ENCODE measurements at places on chromosomes 11 and 22. TPM values are rescaled to one million over a fixed set of nuclear protein-coding genes. Genes with fewer than 3 reads are reported as not detected.

GRCh38 chr22:20865331-20865730, 6.5 kb downstream of the SNAP29 start:
- DNase-seq, result no peak

GRCh38 chr11:131859538-131860210, 489.3 kb downstream of the NTM start:
- DNase-seq, result peak; percentile 81

- peak; percentile 78 for DNase-seq
These were observed 3.7 kb downstream of the RNH1 start for GRCh38 chr11:503179-503981.

DNA sequence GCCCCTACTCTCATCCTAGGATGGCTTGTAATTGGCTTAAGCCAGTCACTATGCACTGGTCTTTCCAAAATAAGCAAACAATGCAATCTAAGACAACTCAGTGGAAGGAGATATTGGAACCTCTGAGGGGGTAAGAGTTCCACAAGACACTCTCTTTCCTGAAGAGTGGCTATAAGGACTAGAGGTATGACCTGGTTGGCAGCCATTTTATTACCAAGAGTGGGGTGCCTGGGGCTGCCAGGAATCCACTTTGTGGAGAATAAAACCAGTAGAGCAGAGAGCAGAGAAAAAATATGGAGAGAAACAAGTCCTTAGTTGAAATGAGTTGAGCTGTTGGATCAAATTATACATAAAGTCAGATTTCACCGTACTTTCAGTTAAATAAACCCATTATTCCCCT, 38.8 kb upstream of the CAPRIN1 start:
- DNase-seq, result no peak

- DNase-seq, result no peak
These were observed 40.5 kb upstream of the RAG2 start for GRCh38 chr11:36638556-36638955.

DNA sequence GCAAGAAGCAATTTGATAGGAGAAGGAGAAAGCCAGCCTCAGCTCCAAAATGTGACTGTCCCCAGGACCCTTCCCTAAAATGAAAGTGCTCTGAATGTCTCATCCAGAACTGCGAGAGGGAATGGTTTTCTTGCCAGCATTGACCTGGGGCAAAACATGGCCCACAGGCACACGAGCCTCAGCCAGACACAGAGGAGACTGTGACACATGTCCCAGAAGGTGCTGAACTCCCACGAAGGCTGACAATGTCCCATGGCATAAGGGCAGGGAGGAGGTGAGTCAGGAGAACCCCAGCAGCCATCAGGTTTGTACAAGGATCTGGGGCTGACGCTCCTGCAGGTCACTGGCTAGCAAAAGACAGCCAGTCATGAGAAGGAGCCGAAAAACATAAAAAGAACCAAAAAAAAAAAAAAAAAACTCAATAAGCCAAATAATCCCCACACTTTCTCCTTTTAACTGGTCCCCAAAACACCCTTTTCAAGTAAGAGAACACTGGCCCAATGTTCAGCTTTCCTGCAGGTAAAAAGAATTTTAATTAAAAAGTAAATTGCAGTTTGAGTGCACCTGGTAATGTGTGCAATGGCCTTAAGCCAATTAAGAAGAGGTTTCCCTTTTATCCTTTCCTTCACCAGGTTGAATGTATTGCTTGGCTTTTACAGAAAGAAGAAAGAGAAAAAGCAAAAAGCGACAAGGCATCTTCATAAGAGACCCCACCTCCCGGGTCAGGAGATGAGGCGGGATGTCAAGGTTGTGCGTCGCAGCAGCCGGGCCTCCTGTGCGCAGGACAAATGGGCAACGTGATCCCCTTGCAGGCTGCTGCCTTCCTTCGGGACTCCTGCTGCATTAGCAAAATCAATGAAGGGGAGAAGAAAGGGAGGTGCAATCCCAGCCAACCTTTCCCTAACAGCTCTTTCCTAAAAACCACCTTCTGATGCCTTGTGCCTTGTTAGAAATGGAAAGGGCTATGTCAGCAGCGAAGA, 43.6 kb downstream of the GALNT18 start:
- DNase-seq, result no peak

DNA sequence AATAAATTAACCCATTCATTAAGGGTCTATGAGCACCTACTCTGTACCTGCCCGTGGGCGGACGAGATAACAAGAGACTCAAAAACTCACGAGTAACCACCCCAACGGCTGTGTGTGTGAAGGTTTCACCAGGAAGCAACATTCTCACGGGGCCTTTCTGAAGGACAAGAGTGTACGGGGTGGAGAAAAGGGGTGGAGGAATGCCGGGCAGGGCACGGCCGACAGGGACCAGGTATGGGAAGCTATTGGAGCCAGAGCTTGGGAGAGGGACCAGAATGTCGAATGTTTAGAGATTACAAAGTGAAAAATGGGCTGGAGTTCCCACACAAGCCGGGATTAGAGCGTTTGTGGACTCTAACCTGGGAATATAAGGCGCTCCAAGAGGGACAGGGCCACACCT, 1.6 kb downstream of the KMT5B start:
- DNase-seq, result no peak

GRCh38 chr11:22787551-22788162, 41.9 kb downstream of the SVIP start:
- peak; percentile 53 for DNase-seq

- DNase-seq, result no peak
These were observed 153.3 kb downstream of the DSCAML1 start for GRCh38 chr11:117643606-117644300.

GRCh38 chr22:33054001-33054675, 4.0 kb downstream of the SYN3 start:
- no peak for DNase-seq

GRCh38 chr11:69661413-69661715, 13.8 kb downstream of the LTO1 start:
- DNase-seq, result no peak

- no peak for DNase-seq
These were observed 2.2 kb upstream of the TRIM3 start for GRCh38 chr11:6475936-6476335.

- peak; percentile 100 for DNase-seq
These were observed at the start of gene TSSC4 for GRCh38 chr11:2400069-2400761. Gene TSSC4 (plus strand): TSS chr11:2400750. CDS start chr11:2402634, 1,884 bp downstream.

- DNase-seq, result no peak
These were observed 92.5 kb downstream of the APIP start for GRCh38 chr11:34823639-34824038.

DNA sequence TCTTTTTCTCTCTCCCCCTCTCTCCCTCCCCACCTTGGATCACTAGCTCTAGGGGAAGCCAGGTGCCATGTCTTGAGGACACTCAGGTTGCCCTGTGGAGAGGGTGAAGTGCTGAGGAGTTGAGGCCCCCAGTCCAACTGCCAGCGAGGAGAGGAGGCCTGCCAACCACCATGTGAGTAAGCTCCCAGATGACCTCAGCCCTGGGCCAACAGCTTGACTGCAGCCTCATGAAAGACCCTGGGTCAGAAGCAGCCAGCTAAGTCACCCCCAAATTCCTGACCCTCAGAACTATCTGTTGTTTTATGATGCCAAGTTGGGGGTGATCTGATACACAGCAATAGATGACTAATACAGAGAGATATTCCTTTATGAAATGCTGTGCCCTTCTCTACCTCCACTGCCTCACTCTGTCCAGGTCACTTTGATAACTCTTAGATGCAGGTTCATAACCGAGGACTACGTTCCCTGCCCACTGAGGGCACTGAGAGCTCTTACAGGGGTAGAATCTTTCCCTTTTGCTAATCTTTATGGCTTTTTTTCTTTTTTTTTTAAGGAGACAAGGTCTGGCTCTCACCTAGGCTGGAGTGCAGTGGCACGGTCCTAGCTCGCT, 8.0 kb downstream of the ARFGAP3 start:
- no peak for DNase-seq

DNA sequence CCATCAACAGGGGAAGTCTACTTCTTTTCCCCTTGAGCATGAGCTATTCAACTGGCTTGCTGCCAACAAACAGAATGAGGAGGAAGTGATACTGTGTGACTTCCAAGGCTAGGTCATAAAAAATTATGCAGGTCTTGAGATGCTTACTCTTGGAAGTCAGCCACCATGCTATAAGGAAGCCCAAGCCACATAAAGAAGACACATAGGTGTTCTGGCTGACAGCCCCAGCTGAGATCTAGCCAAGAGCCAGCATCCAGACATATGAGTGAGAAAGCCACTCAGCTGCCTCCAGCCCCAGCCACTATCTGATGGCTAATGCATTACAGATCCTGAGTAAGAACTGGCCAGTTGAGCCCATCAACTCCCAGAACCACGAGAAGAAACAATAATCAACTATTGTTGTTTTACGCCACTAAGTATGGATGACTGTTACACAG, 31.0 kb upstream of the PPP2R1B start:
- DNase-seq, result peak; percentile 31

- no peak for DNase-seq
These were observed 13.3 kb downstream of the SERPIND1 start for GRCh38 chr22:20787223-20787622.

DNA sequence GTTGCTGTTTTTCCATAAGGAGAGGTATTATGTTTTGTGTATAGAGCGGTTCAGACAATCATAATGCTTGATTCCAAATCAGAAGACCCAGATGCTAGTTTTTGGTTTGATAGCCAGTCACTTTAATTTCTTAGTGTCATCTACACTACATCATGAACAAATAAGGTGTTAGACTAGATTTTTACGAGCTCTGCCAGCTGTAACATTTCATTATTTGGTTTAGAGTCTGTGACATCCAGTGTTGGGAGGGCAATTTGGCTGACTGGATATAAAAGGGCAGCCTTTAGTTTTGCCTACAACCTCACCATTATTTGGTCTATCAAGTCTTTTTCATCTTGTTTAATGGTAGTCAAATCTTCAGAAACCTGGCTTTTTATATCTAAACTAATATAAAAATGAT, 30.2 kb upstream of the FBXO3 start:
- DNase-seq, result peak; percentile 5

- DNase-seq, result no peak
These were observed 22.3 kb downstream of the SMCO4 start for GRCh38 chr11:93520726-93521509.

DNA sequence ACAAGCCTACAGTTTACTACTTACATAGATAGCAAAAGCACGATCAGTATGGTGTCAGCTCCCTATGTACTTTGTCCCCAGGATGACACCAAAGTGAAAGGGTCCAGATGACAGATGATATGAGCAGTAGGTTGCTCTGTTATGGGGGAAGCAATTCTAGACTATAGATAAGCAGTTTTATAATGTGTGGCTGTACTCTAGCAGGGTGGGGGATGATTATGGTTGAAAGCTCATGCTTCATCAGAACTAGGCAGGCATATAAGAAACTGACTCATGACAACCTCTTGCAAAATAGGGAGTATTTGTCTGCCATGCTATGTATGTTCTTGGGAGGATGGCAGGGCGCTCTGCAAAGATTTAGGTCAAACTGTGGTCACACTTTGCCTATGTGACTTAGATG, 158.2 kb upstream of the ZBED5 start:
- DNase-seq, result no peak

DNA sequence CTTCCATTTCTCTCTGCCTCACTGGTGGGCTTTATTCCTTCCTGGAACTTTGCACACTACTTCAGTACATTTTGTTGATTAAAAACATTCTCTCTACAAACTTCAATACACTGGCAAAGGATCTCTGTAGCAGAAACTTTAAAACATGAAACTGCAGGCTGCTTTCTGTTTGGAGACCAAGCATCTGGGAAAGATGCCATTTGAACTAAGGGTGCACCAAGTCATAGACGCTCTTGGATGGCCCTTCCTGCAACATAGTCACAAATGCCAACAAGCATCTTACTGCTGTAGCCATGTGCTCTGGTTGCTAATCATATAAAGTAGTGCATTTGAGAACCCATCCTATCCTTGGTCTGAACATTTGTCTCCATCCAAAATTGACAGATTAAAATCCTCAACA, 56.4 kb downstream of the SNX19 start:
- DNase-seq, result no peak

DNA sequence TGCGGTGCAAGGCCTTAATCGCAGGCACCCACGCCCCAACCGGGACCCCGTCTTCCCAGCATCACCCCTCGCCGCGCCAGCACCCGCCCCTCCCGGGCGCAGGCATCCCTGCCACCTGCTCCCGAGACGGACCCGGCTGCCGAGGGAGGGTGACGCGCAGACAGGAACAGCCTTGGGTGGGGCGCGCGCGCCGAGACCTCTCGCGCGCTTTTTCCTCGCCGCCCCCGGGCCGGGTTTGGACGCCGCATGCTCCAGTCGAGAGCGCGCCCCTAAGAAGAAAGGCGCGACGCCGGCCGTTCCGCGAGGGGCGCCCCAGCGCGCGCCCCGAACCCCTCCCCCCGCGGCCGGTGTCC, 504 bp downstream of the CFL1 start:
- DNase-seq, result no peak

GRCh38 chr11:18457450-18457849, 1.8 kb downstream of the LDHAL6A start:
- DNase-seq, result peak; percentile 49

GRCh38 chr11:33444835-33445594, 187.8 kb downstream of the HIPK3 start:
- DNase-seq, result peak; percentile 54

DNA sequence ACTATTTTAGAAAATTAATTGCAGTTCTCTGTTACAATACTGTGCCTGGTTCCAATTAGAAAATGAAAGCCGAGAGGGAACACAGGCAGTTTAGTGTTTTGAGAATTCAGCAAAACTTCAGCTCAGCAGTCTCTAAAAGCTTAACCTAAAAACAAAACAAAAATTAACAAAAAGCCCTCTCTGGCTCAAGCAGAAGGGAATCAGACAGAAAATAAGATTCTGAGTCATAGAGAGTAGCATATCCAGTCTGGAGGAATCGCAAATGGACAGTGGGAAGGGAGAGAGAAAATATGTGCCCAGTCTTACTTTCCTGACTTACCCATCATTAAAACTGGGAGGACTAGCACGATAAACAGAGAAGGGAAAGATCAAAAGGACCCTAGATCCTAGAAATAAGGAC, 38.1 kb upstream of the CHRM4 start:
- no peak for DNase-seq

DNA sequence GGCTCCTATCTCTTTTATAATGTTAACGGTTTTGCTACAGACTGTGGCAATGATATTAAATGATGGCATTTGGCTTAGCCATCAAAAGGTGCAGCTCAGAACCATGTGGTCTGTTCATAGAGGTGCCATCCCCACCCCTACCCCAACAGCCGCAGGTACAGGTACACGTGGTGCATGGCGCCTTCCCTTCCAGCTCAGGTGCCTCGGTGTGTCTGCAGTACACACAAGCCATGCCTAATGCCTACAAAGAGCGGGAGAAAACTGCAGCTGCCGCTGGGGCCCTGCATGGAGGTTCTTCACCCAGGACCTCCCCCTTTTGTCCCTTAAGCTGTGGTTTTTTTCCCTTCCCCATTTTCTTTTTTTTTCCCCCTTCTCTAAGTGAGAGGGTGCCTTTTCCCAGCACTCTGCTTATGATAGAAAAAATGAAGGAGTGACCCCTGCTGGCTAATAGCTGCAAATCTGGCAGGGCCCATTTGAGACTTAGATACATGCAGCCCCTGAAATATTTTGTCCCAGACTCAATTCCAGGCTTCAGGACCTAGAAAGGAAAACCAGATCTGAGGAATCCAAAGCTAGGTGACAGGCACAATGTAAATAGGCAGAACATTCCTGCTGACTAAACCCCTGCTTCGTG, 6.5 kb downstream of the OR52M1 start:
- DNase-seq, result no peak

The SOX6 gene
- 1.8 TPM for total RNA-seq

The DLG2 gene
- 2.1 TPM for total RNA-seq

The RFPL3 gene
- not detected for total RNA-seq

The CTSF gene
- 55.0 TPM for total RNA-seq

The TENM4 gene
- 48.4 TPM for total RNA-seq

The C1QTNF5 gene
- total RNA-seq, result 32.0 TPM

The MOGAT2 gene
- total RNA-seq, result not detected

The OR4D9 gene
- total RNA-seq, result not detected

The CCDC87 gene
- 0.33 TPM for total RNA-seq

The OR52A1 gene
- total RNA-seq, result not detected

Measured in fibroblast of lung (primary cell).